A673 (cell line): ENCODE measurements at places on chromosomes 6 and 20.

GRCh38 chr6:96582436-96582835 is 19.5 kb downstream of the FHL5 start:
- DNase-seq: no peak

DNA sequence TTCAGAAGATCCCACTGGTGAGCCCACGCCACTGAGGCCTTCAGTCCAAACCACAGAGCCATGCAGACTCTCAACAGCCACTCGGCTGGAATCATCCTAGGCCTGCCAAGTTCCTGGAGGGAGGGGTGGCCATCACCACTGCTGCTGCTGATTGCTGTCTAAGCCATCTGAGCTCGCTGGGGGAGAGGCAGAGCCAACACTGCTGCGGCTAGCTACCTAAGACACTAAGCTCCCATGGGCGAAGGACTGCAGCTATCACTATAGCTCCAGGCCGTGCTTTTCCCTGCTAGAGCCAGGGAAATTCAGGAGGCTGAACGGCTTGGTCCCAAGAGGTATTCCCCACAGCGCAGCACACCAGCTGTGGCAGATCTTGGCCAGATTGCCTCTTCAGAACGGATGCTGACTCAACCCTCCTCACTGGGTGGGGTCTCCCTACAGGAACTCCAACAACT is 73.6 kb downstream of the TBC1D32 start:
- peak; percentile 72 for DNase-seq

GRCh38 chr6:10413262-10413849 is 1.5 kb downstream of the TFAP2A start:
- DNase-seq: no peak

DNA sequence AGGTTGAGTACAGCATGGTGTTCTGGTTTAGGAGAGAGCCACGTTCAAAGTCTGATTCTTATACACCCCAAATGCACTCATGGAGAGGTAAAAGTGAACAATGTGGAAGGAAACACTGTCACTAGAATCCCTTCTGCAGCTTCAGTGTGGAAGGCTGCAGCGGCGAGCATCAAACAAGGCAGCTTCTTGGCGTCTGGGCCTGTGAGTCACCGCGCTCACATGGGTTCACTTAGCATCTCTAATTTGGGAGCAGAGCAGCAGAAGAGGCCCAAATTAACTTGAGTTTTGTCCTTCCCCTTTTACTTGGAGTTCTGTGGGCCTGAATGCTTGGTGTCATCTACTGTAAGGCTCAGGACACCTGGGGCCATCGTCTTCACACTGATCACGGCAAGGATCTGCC is 10.9 kb upstream of the E2F1 start:
- no peak for DNase-seq

GRCh38 chr6:127420556-127420955 is 38.6 kb downstream of the KIAA0408 start:
- DNase-seq: peak; percentile 89

- no peak for DNase-seq
Measured at GRCh38 chr6:83192456-83192855, 609 bp downstream of the PGM3 start.

GRCh38 chr20:23203951-23204730 is 118.0 kb upstream of the CD93 start:
- no peak for DNase-seq

GRCh38 chr20:24762791-24763350 is 186.2 kb upstream of the CST7 start:
- DNase-seq: no peak

DNA sequence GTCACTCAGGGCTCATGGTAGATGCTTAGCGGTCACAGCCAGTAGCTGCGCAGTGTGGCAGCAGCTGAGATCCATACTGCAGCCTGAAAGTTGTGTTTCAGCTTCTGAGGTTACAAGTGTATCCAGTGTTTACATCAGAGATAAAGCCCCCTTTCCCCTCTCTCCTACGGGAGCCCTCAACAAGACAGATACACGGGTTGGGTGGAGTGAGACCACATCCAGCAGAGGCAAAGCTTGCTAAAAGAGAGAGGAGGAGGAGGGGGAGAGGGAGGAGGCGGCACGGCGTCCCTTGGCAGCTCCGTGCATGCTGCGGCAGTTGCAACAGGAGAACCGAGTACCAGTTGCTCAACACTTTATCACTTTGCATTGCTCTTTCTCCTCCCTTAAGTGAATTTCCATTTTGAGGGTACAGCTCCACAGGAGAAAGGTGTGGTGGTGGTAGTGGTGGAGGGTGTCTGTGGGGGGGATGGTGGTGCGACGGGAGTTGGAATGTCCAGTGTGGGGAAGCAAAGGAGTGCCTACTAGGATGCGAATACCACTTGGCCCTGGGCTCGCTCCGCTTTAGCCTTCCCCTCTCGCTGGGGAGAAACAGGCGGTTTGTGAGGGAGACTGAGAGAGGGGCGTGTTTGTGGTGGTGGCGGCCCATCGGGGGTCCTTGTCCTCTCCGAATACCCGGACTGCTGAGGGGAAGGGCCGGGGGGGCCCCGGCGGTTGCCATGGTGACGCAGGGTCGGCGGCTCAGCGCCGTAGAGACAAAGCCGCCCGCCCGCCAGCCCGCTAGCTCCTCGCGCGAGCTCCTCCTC is 405 bp upstream of the RNF182 start:
- peak; percentile 86 for DNase-seq

- DNase-seq: no peak
Measured at GRCh38 chr20:3730803-3731672, 1.4 kb upstream of the HSPA12B start.

GRCh38 chr6:157527471-157527907 is 146.5 kb downstream of the ZDHHC14 start:
- no peak for DNase-seq

DNA sequence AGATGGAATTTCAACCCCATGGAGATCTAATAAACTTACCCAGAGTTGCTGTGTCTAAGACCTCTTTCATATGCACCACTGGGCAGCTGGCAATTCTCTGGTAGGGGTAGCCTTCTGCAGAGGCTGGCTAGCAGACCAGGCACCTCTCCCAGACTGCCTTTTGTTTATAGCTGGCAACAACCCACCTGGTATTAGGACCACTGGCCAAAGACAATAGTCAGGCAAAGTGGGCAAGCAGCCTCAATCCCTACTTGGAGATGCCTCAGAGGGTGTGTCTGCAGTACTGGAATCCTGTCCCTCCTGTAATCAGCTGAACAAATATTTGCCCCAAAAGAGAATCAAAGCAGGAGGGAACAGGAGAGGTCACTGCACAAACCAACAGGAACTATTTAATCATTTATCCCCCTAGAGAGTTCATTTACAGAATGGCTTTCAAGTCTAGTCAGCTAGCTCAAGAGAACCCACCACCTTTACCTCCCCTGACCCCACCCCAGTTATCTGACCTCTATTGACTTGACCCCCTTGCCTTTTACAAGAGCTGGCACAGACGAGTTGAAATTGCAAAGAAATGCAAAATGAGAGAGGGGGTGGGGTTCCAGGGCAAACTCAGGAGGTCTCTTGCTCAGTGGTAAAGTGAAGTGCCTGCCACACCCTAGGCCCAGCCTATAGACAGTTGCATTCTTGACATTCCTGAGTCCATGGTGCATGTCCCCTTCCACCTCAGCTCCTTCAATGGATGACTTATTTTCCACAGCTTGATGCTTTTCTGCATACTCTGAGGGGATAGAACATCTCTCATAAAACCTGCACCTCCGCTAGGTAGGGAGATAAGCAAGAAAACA is 2.8 kb downstream of the BCL2L1 start:
- DNase-seq: peak; percentile 62

- no peak for DNase-seq
Measured at GRCh38 chr6:79605968-79606764, 25.0 kb upstream of the SH3BGRL2 start.

GRCh38 chr20:48926267-48926666 is 4.8 kb downstream of the ARFGEF2 start:
- no peak for DNase-seq

- DNase-seq: no peak
Measured at GRCh38 chr6:45411959-45412358, 34.2 kb upstream of the SUPT3H start.

- no peak for DNase-seq
Measured at GRCh38 chr6:81894788-81895271, 142.3 kb upstream of the TENT5A start.

DNA sequence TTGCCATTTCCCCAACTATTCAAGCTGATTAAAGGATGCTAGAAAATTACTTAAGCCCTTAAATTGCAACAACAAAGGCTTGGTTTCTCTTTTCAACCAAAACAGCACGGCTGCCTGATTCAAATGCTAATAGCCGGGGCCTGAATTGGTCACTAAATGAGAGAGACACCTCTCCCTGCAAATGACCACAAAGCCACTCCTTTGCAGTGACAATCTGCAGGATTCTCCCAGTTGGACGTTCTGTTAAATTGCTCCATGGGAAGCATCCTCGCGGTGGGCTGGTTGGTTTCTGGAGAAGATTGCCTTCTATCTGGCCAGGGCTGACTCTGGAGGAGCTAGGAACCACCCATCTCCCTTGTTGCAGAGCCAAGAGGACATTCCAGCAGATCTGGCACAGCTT is 29.7 kb upstream of the TBXT start:
- DNase-seq: no peak

DNA sequence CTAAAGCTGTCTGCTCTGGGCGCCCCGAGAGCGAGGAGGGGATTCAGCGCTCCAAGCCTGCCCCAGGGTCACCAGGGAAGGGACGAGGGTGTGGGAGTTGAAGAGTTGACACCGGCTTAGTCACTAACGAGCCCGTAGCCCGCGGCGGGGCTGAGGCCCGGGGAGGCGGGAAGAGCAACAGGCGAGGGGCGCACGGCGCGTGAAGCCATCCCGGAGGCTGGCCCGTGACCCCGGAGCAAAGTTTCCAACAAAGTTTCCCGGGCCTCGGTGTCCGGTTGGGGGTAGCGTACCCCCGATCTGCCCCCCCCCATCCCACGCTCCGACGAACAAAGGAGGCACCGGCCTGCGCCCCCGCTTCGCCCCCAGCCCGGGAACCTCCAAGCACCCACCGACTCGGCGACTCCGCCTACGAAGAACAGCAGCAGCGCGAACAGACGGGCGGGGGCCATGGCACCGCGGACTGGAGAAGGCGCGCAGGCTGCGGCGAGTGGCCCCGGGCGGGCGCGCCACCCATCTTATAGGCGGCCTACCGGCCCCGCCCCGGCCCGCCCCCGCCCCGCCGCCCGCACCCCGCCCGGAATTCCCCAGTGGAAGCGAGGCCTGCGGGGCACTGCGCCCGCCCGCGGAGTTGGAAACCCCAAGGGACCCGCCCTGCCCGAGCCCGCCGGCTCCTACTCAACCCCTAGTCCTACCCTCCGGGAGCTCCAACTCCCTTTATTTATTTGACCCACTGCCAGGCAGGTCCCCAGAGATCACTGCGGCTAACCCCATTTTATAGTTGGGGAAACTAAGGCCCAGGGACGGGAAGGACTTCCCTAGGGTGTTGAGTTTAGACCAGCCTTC is at the start of gene SDC4:
TSS of gene SDC4 (minus strand) at position 489 of the 843 bp plus-strand sequence. CDS start at position 449, 40 bp downstream.
- peak; percentile 64 for DNase-seq

- DNase-seq: peak; percentile 99
Measured at GRCh38 chr20:36605399-36606157, at the start of gene RAB5IF. Gene RAB5IF, plus strand, starts transcription at chr20:36605779. Its CDS starts 173 bp downstream, at chr20:36605952.

- DNase-seq: no peak
Measured at GRCh38 chr6:10794239-10794638, 44.1 kb downstream of the MAK start.

GRCh38 chr6:163630572-163630971 is 216.1 kb downstream of the QKI start:
- no peak for DNase-seq

GRCh38 chr6:168299541-168300511 is 19.8 kb downstream of the DACT2 start:
- no peak for DNase-seq

GRCh38 chr20:40902661-40903060 is 126.0 kb upstream of the TOP1 start:
- DNase-seq: no peak

DNA sequence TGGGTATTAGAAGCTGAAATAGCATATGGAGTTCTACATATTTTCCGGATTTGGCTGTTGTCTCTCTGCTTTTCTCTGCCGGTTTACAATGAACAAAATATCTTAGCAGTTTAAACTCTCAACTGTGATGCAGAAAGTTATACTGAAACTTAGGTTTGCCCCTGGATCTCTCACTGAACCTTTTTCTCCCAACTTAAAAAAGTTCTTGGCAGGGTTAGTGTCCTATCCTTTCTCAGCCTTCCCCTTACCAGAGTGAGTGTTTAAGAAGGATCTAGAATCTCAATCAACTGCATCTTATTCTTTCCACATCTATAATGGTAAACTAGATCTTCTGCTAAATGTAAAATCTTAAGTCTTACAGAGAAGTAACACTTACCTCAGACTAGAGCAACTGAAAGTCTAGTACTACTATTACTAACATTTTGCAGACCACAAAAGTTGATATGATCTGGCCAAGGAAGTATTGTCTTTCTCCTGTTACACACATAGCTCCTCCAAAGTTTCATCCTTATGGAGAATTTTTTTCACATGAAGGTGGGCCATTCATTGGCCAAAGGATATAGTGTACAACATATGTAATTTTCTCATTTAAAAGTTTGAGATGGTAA is 392.3 kb upstream of the RUNX2 start:
- no peak for DNase-seq

- DNase-seq: no peak
Measured at GRCh38 chr20:40524071-40524470, 165.0 kb downstream of the MAFB start.

DNA sequence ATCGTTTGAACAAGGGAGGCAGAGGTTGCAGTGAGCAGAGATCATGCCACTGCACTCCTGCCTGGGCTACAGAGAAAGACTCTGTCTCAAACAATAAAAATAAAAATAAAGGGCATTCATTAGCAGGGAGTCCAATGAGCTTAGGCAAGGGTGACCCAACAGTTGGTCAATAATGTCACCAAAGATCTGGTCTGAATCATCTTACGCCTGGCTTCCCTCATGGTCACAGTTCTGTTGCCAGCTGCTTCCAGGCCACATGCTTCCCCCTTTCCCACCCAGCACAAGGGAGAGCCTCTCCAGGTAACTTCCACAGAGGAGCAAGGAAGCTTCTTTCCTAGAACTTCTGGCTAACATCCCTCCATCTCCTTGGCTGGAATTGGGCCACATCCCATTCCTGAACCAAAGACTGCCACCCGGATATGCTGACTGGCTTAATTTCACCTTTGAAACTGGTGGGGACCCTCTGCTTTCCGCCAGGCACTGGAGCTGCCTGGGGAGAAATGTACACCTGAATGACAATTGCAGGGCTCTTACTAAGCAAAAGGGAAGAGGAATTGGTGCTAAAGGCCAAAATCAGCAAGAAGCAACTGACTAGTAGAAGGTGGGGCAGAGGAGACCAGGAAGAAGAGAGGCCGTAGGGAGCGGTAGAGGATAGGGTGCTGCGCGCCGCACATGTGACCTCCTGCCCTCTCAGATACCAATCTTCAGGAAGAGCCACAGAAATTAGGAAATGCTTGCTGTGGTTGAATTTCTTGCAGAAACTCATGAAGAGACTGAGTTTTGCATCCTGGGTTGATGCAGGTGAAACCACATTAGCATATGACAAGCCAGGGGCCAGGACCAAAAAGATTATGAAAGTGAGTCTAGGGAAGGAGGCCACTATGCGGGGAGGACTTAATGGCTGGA is 8.3 kb upstream of the SCML4 start:
- DNase-seq: no peak
